Smooth muscle cell of the brain vasculature (primary cell): ENCODE measurements at places on chromosomes 12 and 14.

GRCh38 chr14:38837343-38838048 is 265.5 kb downstream of the SEC23A start:
- no peak for DNase-seq

DNA sequence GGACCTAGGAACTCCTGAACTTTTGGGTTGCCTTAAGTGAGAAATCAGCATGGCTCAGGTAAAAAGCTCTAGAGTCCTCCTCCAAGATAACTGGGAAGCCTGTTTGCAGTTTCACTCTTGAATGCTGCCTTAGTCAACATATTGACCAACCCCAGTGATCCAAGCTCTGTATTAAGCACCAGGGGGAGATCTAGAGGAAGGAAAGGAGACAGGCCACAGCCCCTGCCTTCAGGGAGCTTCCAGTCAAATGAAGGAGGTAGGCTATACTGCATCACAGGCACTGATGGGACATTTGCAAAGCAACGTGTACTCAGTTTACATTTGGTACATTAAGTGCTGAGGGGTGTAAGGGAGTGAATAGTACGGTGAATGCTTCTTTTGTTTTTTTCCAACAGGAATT is 1.2 kb upstream of the CSAD start:
- no peak for DNase-seq

- DNase-seq, result no peak
These were observed 84.7 kb downstream of the ZNF664 start for GRCh38 chr12:124057691-124058090.

- DNase-seq, result no peak
These were observed 22.3 kb downstream of the SEL1L start for GRCh38 chr14:81511111-81511904.

DNA sequence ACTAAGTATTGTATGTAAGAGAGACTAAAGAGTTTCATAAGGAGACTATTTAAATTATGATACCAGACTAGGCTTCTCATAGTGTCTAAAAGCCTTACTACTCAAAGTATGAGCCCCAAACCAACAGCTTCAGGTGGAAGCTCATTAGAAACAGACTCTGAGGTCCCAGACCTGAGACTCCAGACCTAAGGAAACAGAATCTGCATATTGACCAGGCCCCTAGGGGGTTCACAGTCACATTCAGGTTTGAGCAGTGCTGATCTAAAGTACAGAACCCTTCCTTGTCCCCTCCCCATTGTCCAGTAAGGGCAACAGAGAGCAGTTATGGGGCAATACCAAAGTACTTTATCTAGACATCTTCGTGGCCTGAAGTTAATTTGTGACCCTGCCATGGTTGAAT is 87.7 kb downstream of the SSPN start:
- no peak for DNase-seq

GRCh38 chr12:124294780-124295341 is at the start of gene RFLNA:
Gene RFLNA, plus strand, starts transcription at chr12:124295093. Its CDS starts 337 bp downstream, at chr12:124295430.
- DNase-seq, result no peak

GRCh38 chr12:95396849-95397468 is 77.0 kb upstream of the METAP2 start:
- no peak for DNase-seq
